ENCODE measurements at places on chromosomes 7 and 10.

- peak; percentile 41 for DNase-seq
Observed at GRCh38 chr10:45249978-45250693, 65.3 kb downstream of the OR13A1 start.

GRCh38 chr7:106326594-106327537 lies 42.1 kb upstream of the NAMPT start:
- no peak for DNase-seq

DNA sequence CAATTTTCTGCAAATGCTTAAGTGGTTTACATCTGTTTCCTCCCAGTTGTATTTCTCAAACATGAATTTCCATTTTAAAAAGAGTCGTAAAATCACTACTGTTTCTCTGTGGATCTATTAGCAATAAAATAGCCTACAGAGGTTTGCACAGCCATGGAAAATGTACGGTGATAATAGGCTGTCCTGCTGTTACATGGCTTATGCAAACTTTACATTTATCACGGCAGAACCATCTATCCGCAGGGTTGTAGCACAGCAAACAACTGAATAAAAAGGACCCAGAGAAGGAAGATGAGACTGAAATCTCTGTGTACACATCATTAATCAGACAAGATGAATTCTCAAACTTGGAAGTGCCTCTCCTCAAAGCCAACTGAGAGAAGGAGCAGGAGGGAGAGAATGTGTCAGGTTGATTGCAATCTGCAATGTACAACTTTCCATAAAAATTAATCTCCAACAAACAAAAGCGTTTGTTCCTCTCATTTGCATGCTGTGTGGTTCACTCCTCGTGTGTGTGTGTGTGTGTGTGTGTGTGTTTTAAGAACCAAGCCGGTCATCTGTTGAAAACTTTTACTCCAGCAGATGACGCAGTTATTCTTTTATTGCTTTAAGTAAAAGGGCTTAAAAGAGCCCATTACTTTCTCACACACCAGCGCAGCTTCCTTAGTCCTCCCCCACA lies 279.3 kb downstream of the SKAP2 start:
- DNase-seq, result peak; percentile 13

DNA sequence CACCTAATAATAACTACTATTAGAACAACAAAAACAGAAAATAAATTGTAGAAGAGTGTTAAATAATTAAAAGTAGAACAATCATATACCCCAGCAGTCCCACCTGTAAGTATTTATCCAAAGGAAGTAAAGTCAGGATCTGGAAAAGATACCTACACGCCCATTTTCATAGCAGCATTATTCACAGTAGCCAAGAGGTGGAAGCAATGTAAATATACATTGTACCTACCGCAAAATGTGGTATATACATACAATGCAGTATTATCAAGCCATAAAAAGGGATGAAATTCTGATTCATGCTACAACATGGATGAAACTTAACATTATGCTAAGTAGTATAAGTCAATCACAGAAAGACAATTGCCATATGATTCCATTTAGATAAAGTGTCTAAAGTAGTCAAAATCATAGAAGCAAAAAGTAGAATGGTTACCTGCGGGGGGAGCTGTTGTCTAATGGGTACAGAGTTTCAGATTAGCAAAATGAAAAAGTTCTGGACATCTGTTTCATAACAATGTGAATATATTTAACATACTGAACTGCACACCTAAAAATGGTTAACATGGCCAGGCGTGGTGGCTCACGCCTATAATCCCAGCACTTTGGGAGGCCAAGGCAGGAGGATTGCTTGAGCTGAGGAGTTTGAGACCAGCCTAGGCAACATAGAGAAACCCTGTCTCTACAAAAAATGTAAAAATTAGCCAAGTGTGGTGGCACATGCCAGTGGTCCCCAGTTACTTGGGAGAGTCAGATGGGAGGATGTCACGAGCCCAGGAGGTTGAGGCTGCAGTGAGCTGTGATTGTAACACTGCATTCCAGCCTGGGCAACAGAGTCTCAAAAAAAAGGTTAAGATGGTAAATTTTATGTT lies 6.0 kb upstream of the TMED4 start:
- DNase-seq, result peak; percentile 56

DNA sequence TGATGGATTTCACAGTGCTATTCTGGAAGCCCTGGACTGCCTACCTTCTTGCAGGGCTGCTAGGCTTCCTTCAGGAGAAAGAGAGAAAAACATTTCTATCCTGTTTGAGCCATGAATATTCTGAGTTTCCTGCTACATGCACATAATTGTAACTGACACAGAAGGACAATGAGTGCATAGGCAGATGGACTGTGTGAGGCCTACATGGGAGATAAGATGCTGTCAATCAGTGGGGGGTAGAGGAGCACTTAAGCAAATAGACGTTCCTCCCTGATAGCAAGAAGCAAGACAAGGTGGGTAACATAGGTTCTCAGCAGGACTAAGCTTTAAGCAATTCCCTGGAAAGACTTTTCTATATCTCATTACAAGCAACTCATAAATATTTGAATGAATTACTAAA lies 11.6 kb downstream of the ALDH18A1 start:
- DNase-seq, result no peak

GRCh38 chr7:81478664-81479063 lies 291.2 kb downstream of the HGF start:
- peak; percentile 15 for DNase-seq

DNA sequence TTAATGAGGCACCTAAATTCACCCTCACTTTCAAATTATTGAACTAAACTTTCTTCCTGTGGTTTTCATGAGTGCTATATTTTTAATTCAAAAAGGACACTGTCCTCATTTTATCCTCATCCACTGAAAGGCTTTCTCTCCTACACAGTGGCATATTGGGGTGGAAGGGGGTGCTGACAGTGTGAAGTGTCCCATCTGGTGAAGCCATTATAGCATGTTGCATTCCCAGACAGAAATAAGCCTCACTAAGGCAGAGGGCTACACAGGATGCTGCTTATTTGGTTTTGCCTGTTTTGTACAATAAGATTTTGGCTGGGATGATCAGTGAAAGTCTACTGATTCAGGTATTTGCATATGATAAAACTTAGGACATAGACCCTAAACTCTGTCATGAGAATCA lies 82.4 kb upstream of the INHBA start:
- DNase-seq, result no peak

GRCh38 chr7:26420422-26421019 lies 128.9 kb downstream of the SNX10 start:
- DNase-seq, result no peak

GRCh38 chr10:92847202-92847864 lies 987 bp upstream of the EXOC6 start:
- DNase-seq, result no peak

DNA sequence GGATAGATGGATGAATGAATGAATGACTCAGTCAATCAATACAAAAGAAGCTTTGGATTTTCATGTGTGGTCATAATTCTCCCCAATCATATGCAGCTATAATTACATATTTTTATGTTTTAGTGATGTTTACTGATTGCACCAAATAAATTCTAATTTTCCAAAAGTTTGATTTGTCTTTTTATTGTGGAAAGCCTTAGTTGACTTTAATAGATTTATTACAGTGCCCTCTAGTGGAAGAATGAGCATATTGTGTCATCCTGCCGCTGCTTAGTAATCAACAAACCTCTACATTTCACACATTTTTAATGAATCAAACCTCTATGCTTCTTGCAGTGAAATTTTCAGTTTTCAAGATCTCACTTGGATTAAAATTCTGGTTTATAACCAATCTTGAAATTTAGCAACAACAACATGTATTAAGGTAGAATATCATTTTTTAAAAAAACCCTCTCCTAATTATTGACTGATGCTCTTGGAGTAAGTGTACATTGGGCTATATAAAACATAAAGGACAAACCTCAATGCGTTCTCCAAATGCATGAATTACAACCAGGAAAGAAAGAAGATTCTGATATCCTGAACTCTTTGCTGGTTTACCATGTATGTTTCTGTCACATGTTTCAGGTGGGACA lies 55.6 kb upstream of the PNLIP start:
- DNase-seq, result peak; percentile 13

DNA sequence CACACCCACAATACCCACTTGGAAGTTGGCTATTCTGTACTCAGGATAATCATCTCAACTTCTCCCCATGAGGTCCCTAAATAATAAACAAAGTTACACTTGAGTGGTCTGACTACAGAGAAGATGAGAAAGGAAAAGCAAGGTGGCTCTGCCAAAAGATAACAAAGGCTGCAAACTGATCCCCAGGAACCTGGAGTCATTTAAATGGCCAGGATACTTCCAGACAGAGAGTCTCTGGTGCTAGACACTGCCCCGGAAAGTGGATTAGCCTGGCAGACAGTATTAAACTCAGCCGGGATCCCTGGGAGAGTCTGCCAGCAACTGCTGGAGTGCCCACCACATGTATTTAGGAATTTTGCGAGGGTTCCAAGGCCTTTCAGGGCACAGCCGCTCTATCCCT lies 93.7 kb downstream of the DGKI start:
- DNase-seq, result no peak

- DNase-seq, result no peak
Observed at GRCh38 chr10:116296291-116296721, 23.3 kb upstream of the GFRA1 start.

DNA sequence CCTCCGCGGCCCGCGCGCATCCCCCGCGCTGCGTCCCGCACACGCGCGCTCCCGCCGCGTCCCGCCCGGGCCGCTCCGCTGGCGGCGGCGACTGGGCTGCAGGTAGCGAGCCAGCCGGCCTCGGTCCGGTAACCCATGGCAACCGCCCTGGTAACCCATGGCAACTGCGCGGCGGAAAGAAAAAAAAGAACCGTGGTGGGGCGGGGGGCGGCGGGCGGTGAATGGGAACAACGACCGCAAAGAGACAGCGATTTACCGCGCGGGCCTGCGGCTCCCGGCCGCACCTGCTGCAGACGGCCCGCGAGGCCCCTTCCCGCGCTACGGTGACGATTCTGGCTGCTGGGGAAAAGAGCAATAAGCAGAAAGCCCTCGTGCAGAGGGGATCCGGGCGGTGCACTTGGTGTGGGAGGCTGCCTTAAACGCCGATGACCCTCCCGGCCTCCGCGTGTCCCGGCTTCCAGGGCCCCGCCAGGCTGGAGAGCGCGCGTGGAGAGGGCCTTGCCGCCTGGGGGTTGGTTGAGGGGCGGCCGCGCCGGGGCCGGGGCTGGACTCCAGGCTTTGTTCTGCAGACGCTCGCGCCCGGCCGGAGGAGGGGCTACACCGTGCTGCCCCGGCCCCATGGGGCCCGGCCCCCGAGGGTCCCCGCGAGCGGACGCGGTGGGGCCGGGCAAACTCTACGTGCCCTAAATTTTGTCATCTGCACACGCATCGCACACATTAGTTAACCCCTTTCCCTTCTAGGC lies 84.7 kb downstream of the SNX10 start:
- DNase-seq, result no peak

- no peak for DNase-seq
Observed at GRCh38 chr7:137633133-137633532, 213.6 kb downstream of the DGKI start.

GRCh38 chr10:46216836-46217751 lies 69.7 kb upstream of the ANTXRL start:
- peak; percentile 37 for DNase-seq

GRCh38 chr7:158490171-158490782 lies 97.3 kb downstream of the PTPRN2 start:
- DNase-seq, result no peak

GRCh38 chr7:129431911-129432643 lies 2.2 kb upstream of the STRIP2 start:
- no peak for DNase-seq

DNA sequence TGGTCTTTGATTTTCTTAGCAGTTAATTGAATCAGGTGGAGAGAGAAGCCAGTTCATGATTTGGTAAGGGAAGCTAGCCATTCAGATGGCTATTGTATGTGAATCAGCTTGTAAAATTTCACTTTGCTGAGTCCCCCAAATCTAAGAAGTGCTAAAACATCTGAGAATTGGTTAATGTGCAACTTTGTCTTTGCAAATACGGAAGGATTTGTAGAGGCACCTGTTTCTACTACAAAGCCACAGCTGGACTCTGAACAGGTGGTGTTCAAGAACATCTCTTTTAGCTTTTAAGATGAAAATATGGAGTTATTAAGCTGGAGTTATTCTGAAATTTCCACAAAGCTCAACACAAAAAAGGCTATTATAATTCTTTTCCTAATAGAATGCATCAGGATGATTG lies 132.6 kb downstream of the VPS50 start:
- no peak for DNase-seq

GRCh38 chr10:5071411-5072198 lies 22.6 kb upstream of the AKR1C3 start:
- peak; percentile 99 for DNase-seq

GRCh38 chr7:47535704-47536628 lies 45.9 kb downstream of the TNS3 start:
- DNase-seq, result no peak

- no peak for DNase-seq
Observed at GRCh38 chr7:128738570-128739047, 550 bp upstream of the CALU start.

All from kidney glomerular epithelial cell (primary cell).